ENCODE measurements at places on chromosomes 3 and 15.

DNA sequence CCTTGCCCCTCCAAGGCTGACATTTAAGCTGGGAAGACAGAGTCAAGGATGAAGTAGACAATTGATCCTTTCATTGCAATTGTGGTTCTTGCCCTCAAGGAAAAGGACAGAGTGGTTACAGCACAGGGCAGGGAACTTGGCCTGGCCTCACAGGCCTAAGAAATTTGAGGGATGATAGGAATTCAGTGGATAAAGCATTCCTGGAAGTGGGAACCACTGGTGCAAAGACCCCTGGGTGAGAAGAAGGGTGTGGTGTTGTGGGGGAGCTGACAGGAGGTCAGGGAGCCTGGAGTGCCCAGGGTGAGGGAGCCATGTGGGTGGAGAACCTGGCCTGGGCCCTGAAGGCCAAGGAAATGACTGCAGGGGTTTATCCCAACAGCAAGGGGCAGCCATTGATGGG lies 287.4 kb downstream of the UACA start:
- DNase-seq, result no peak

DNA sequence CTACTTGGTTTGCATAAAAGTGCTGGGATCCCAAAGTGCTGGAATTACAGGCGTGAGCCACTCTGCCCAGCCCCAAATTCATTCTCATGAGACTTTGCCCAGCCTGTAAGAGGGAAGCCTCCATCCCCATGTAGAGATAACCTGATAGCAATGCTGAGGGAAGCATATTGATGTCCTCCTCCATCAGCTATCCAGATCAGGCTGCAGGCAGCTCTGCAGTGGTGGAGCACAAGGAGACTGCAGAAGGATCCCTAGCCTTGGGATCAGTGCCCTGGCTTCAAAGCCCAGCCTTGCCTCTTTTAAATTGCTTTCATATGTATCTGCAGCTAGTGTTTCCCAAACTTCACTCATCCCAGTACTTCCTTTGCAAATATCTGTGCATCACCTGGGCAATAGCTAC lies 32.7 kb downstream of the MECOM start:
- no peak for DNase-seq

- DNase-seq, result peak; percentile 34
Measured at GRCh38 chr3:188792793-188793192, 379.0 kb upstream of the TPRG1 start.

DNA sequence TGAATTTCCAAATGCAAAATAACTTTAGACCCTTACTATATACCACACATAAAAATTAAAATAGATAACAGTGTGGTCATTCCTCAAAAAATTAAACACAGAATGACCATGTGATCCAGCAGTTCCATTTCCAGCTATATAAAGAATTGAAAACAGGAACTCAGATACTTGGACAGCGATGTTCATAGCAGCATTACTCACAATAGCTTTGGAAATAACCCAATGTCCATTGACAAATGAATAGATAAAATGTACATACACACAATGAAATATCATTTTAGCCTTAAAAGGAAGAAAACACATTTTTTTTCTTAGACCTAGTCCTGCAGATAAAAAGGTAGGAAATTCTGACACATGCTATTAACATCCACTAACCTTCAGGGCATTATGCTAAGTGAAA lies 26.7 kb downstream of the RAD51 start:
- DNase-seq, result no peak

- DNase-seq, result no peak
Measured at GRCh38 chr3:72133329-72134011, 348.5 kb upstream of the PROK2 start.

- no peak for DNase-seq
Measured at GRCh38 chr3:98755601-98756000, 7.5 kb upstream of the ST3GAL6 start.

DNA sequence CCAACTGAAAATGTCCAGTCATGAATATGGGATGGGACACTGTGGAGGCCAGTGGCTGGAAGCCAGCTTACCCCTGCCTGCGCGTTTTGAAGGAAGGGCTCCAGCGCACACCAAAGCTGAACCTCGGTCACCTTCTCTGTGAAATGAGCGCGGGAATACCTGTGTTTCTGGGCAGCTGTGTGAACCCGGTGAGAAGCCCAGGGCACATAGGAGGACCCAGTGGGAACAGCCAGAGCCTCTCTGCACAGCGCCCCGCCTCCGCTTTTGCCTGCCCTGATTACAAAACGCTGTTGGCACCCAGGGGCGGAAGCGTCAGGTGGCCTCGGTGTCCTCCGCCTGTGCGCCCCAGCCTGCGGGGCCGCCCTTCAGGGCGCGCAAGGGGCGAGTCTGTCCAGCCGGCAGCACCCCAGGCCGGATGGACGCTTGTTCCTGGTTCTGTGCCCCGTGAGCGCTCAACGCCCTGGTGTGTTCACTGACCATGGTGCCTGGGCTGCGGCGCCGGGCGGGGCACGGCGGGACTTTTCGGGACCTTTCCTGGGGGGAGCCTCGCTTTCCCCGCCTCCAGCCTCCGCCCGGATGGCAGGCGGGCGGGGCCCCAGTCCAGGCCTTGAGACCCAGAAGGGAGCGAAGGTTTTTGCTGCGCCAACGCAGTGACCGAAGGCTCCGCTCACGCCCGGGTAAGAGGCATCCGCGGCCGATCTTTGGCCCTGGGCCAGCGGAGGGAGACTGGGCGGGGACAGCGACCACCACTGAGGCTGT lies at the start of gene SQOR:
Gene SQOR, plus strand, starts transcription at position 598 of the 759 bp plus-strand sequence. CDS start 23,895 bp downstream, outside the sequence.
- DNase-seq, result no peak

- DNase-seq, result no peak
Measured at GRCh38 chr3:141104151-141104821, 53.1 kb downstream of the SPSB4 start.

DNA sequence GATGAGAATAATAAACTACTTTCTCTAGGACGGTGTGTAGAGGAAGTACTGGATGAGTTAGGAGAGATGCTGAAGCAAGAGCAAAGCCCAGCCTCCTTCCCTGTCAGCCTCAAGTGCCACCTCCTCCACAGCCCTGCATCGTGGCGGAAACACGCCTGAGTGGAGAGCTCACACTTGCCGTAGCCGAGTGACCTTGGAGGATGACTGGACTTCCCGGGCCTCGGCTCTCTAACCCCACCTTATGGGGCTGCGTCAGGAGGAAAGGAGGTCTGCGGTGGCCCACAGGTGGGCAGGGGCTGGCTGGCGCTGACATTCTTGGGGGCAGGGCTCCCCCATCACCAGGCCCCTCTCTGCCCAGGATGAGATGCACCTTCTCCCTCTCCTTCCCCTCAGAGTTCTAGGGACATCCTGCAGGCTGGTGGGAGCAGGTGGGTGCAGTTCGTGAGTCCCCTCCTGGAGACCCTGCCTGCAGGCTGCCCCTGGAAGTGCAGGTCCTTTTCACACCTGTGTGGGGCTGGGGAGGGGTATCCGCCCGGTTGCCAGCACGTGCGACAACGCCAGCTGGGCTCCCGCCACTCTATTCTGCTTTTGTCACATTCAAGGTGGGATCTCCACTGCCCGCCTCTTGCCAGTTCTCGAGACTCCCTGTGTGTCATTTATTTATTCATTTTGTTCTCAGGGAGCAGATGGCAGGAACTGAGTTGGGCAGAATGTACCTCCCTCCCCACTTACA lies 175.2 kb downstream of the MEGF11 start:
- no peak for DNase-seq

DNA sequence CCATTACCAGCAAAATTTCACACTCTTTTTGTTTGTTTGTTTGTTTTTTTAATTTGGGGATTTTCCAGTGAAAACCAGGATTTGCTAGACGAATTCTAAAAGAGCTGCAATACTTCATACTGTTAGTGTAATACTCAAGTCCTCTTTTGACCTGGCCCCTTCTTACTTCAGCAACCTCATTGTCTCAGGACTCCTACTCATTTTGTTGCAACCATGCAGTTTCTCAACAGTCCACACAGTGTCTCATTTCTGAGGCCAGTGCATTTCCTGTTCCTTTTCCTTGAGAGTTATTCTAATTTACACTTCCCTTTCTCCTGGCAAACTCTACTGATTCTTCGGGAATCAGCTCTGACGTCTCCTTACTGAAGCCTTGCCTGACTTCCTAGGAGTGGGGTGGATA lies 35.6 kb downstream of the NSUN3 start:
- DNase-seq, result no peak

- DNase-seq, result no peak
Measured at GRCh38 chr3:4394048-4394447, 73.0 kb downstream of the SUMF1 start.

Data from hippocampal formation (tissue), 2 donors.